CD8-positive, alpha-beta memory T cell (primary cell): ENCODE measurements at places on chromosomes 1 and 21. TPM values are rescaled to one million over a fixed set of nuclear protein-coding genes. Genes with fewer than 3 reads are reported as not detected.
A peak's percentile ranks its signal among the peaks of the same experiment; 100 is the strongest.

GRCh38 chr1:185291159-185291558, 25.9 kb downstream of the IVNS1ABP start:
- H3K27ac ChIP-seq, result no peak overlapping the region
- H3K4me3 ChIP-seq, result no peak overlapping the region
- no peaks in the 10 kb centered on the region for H3K27me3 ChIP-seq
- peaks cover 11% of the 10 kb centered on the region for H3K4me1 ChIP-seq
- DNase-seq, result no peak

- no peak overlapping the region for H3K27ac ChIP-seq
- H3K27me3 ChIP-seq, result no peaks in the 10 kb centered on the region
- DNase-seq, result no peak
Measured at GRCh38 chr1:78491451-78492071, 787 bp downstream of the PTGFR start.

Gene RXRG
- total RNA-seq, result not detected

DNA sequence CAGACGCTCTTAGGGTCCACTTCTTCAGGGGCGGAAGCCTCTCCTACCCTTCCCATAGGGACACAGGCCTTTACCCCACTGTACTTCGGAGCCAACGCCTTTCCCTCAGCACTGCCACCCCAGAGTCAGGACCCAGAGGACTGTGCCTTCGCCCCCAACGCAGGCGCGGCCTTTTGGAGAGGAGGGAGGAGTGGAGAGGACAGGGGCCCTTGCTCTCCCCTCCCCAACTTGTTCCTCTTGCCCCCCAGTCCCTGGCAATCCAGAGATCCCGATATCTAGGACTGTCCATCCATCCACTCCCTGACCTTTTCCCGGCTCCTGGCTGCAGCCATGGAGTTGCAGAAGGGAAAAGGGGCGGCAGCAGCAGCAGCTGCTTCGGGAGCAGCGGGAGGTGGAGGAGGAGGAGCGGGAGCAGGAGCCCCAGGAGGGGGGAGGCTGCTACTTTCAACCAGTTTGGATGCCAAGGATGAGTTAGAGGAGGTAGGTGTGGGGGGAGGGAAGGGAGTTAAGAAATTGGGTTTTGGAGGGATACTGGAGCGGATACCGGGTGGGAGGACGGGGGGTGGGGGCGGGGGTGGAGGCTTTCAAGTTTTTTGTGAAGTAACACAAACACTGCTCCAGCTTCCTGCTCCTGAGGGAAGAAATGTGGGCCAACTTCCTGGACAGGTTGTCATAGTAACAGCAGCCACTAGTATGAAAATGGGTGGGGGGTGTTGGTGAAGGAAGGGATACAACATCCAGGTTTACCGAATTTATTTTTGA, 636 bp downstream of the INTS3 start:
- H3K27me3 ChIP-seq, result no peaks in the 10 kb centered on the region
- no peak for DNase-seq
- peak overlapping the region; percentile 93 for H3K27ac ChIP-seq
- H3K36me3 ChIP-seq, result no peaks in the 10 kb centered on the region

DNA sequence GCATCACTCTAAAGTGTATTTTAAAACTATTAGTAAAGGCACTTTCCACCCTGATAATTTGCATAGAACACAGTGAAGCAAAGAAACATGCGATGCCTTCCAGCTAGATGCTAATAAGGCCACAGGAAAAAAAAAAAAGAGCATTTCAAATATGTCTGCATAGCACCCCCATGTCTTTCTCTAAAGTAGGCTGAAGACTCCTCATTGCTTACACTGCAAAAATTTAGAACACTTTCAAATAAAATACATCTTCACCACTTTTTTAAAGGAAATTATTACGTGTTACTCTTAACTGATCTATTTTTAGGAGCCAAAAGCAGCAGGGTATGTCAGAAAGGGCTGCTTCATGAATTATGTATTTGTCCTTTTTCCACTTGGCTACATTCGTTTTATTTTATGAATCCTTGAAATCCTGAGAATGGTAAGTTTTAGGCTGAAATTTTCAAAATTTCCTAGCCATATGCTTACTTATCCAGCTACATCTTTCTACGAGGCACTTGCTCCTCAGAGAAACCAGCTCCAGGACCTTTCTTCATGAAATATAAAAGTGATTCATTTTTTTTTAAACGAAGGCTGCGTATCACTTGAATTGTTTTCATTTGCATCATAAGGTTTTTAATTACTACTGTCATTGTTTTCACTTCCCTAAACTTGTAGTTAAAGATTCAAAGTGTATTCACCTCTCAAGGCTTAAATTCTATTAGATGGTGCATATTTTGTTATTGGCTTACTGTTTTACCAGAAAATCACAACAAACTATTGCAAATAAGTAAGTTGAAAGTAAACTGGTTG, 513.0 kb downstream of the PTPRC start:
- H3K4me3 ChIP-seq, result no peak overlapping the region
- H3K27me3 ChIP-seq, result no peaks in the 10 kb centered on the region
- DNase-seq, result no peak

Gene ATF3
- total RNA-seq, result 59.0 TPM

GRCh38 chr1:200153277-200154055, 126.0 kb downstream of the NR5A2 start:
- H3K27me3 ChIP-seq, result no peaks in the 10 kb centered on the region
- DNase-seq, result peak; percentile 24
- H3K36me3 ChIP-seq, result no peaks in the 10 kb centered on the region
- H3K4me1 ChIP-seq, result peaks cover 27% of the 10 kb centered on the region

Gene ZNF683
- total RNA-seq, result 2.4 TPM

- no peaks in the 10 kb centered on the region for H3K27me3 ChIP-seq
- no peaks in the 10 kb centered on the region for H3K36me3 ChIP-seq
- no peak overlapping the region for H3K4me3 ChIP-seq
- DNase-seq, result no peak
- no peaks in the 10 kb centered on the region for H3K4me1 ChIP-seq
Measured at GRCh38 chr1:68016381-68016780, 34.0 kb downstream of the DIRAS3 start.

- H3K27me3 ChIP-seq, result peaks cover 3% of the 10 kb centered on the region
- no peak for DNase-seq
- H3K36me3 ChIP-seq, result no peaks in the 10 kb centered on the region
- no peak overlapping the region for H3K4me3 ChIP-seq
- H3K4me1 ChIP-seq, result peaks cover 7% of the 10 kb centered on the region
- no peak overlapping the region for H3K27ac ChIP-seq
Measured at GRCh38 chr1:205370780-205371179, 14.1 kb upstream of the KLHDC8A start.

DNA sequence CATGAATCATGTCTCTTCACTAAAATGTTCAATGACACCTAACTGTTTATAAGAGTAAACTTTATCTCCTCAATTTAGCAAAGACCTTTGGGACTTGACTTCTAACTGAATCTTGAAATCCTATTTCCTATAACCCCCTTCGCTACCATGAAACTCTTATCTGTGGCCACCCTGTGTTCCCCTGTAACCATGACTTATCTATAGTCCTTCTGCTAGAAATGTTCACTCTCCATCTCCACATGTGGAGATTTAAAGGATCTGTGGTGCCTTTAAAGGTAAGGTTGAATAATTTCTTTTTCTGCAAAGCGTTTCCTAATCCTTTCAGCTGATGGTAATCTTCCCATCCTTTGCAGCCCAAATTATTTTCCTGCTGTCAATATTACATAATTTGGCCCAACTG, 436.3 kb upstream of the RUNX1 start:
- H3K27ac ChIP-seq, result no peak overlapping the region
- H3K4me1 ChIP-seq, result no peaks in the 10 kb centered on the region
- no peaks in the 10 kb centered on the region for H3K27me3 ChIP-seq
- H3K4me3 ChIP-seq, result no peak overlapping the region
- H3K36me3 ChIP-seq, result no peaks in the 10 kb centered on the region

DNA sequence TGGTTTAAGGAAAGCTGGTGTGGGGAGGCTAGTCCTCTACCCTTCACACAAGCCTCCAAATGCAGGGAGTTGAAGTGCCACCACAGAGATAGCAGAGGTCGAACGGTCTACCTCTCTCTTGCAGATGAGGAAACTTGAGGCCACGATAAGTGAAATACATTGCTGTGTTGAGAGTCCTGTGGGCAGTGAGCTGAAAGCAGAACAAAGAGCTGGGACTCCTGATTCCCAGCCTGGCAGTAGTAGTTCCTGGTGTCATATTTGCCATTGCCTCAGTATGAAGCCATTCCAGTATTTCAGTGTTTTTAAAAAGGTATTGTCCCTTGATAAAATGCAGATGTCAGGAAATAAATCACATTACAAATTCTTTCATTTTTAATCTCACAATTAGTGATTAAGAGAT, 28.6 kb downstream of the AK4 start:
- no peak overlapping the region for H3K4me3 ChIP-seq
- H3K4me1 ChIP-seq, result no peaks in the 10 kb centered on the region
- no peak overlapping the region for H3K27ac ChIP-seq
- DNase-seq, result no peak

GRCh38 chr1:7707527-7707926, 63.6 kb upstream of the VAMP3 start:
- H3K4me1 ChIP-seq, result peaks cover 7% of the 10 kb centered on the region
- no peak overlapping the region for H3K27ac ChIP-seq
- peaks cover 35% of the 10 kb centered on the region for H3K27me3 ChIP-seq
- H3K36me3 ChIP-seq, result no peaks in the 10 kb centered on the region

DNA sequence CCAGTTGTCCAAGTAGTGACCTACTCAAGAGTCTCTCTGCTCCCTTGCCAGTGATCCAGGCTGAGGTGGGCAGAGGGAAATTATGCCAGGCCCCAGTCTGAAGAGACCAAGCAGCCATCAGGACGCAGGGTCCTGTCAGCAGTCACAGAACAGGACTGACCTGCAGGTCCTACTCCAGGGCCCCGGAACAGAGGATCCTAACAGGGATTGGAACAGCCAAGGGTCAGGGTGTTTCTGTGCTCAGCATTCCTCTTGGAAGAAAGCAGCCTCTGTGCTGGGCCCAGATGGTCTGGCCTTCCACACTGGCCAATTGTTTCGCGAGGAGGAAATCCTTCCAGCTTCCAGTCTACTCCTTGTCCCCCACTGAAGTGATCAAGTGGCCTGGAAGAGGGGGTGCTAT, 41.6 kb upstream of the USP1 start:
- H3K4me1 ChIP-seq, result no peaks in the 10 kb centered on the region
- no peak for DNase-seq
- H3K27ac ChIP-seq, result no peak overlapping the region

DNA sequence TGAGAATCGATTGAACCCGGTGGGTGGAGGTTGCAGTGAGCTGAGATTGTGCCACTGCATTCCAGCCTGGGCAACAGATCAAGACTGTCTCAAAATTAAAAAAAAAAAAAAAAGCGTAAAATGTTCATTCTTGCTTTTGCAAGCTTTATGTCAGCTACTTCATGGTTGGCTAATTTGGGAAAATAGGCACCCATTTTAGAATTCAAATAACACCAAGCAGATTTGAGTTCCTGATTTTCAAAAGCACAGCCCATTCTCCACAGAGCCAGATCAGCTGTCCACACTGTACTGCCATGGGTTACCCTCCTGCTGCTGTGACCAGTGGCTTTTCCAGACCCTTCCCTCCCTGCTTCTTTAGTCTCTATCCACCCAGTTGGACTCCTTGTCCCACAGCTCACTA, 4.4 kb downstream of the THEM5 start:
- H3K36me3 ChIP-seq, result no peaks in the 10 kb centered on the region
- no peak overlapping the region for H3K27ac ChIP-seq

Gene LAD1
- total RNA-seq, result not detected

DNA sequence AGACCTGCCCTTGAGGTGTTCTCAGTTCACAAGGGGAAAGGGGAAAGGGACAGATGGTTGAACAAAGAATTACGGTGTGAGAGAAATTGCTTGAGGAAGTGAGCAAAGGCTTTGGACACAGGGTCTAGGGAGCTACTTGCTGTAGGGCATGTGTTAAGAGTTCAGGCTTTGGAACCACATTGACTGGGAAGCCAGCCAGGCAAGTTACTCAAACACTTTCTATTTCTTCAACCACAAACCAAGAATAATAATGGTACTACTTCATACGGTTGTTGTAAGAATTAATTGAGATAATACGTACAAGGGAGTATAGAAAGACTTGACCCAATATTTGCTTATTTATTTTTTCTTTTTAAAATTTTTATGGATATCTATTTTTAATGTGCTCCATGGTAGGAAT, 26.6 kb downstream of the AK4 start:
- no peaks in the 10 kb centered on the region for H3K4me1 ChIP-seq
- no peaks in the 10 kb centered on the region for H3K27me3 ChIP-seq
- no peak overlapping the region for H3K27ac ChIP-seq
- H3K36me3 ChIP-seq, result no peaks in the 10 kb centered on the region
- no peak overlapping the region for H3K4me3 ChIP-seq

DNA sequence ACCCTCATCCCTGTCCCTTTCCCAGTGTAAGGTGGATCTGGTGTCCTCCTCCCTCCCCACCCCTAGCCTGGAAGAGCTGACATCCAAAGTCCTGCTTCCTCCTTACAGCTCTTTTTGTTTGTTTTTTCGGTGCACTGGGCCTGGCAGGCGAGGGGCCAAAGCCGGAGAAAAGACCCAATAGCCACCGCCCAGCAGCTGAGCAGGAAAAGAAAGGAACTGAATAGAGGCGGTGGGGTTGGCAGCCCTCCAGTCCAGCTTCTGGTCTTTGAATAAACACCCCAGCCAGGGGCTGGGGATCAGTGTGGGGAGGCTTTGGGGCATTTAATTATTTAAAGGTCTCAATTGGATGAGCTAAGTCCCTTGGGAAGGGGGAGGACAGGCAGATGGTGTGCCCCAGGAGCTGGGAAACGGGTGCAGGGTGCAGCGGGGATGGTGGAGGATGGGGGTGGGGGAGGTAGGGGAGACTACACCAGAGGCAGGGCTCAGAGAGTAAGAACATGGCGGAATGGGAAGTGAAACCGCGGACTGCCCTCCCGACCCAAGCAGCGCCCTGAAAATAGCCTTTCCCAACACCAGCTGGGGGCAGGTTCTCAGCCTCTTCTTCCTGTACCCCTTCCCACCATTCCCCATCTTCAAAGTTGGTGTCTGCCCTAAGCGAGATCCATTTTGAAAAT, 20.2 kb downstream of the BTG2 start:
- H3K27ac ChIP-seq, result no peak overlapping the region
- no peaks in the 10 kb centered on the region for H3K27me3 ChIP-seq
- H3K4me3 ChIP-seq, result peak overlapping the region; percentile 15
- no peaks in the 10 kb centered on the region for H3K36me3 ChIP-seq
- no peak for DNase-seq

- H3K4me1 ChIP-seq, result no peaks in the 10 kb centered on the region
- no peaks in the 10 kb centered on the region for H3K36me3 ChIP-seq
- no peaks in the 10 kb centered on the region for H3K27me3 ChIP-seq
- no peak for DNase-seq
- H3K4me3 ChIP-seq, result no peak within 1 kb of the TSS
- no peak within 1 kb of the TSS for H3K27ac ChIP-seq
Measured at GRCh38 chr1:182952677-182953444, at the start of gene SHCBP1L. Gene SHCBP1L, minus strand, starts transcription at chr1:182953166. Its CDS starts 33 bp downstream, at chr1:182953133.

DNA sequence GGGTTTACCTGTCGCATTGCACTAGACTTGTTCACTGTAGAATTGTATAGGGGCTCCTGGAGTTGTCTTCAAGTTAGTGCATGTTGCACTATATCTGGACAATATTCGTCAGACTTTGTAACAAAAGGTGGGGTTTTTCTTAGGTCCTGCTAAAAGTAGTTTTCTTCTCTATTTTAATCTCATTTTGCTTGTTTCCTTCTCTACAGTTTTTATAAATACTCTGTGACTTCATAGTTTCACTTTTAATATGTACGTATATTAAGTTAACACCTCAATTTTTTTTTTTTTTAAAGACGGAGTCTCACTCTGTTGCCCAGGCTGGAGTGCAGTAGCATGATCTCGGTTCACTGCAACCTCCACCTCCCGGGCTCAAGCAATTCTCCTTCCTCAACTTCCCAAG, 26.5 kb upstream of the MRPS6 start:
- DNase-seq, result no peak
- H3K27me3 ChIP-seq, result no peaks in the 10 kb centered on the region
- H3K4me3 ChIP-seq, result no peak overlapping the region
- no peaks in the 10 kb centered on the region for H3K4me1 ChIP-seq
- no peak overlapping the region for H3K27ac ChIP-seq

GRCh38 chr1:165112260-165112659, 244.3 kb downstream of the LMX1A start:
- no peak overlapping the region for H3K4me3 ChIP-seq
- H3K27ac ChIP-seq, result no peak overlapping the region
- no peaks in the 10 kb centered on the region for H3K36me3 ChIP-seq
- H3K4me1 ChIP-seq, result no peaks in the 10 kb centered on the region

Gene RGSL1
- total RNA-seq, result not detected
